Posterior vena cava (tissue), 2 donors: ENCODE measurements at places on chromosomes 4 and X.

DNA sequence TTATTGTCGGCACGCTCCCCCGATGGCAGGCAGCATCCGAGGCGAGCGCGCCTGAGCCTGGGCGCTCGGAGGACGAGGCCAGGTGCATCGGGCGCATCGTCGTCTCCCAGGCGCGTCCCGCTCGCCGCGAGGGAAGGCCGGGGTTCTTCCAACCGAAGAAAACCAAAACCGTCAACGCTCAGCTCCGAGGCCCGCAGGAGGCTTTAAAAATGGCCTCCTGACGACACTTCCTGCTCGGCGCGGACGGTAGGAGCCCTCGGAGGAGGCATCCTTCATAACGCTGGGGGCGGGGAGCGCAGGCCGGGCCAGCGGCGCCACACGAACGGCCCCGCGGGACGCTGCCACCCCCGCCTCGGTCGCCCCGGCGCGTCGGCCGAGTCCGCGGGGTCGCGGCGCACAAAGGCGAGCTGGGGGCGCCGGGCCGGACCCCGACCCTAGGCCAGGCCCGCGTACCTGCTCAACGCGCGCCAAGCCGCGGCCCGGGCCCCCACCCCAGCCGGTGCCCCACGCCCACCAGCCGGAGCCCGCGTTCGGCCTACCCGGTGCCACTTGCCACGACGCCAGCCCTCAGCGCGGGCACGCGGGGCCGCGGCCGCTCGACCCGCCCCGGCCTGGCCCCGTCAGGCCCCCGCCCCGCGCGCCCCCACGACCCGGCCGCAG, 501 bp downstream of the ZNF518B start:
- DNase-seq: peak; percentile 88

GRCh38 chrX:153797415-153798015, 3.0 kb downstream of the SSR4 start:
- DNase-seq: no peak

DNA sequence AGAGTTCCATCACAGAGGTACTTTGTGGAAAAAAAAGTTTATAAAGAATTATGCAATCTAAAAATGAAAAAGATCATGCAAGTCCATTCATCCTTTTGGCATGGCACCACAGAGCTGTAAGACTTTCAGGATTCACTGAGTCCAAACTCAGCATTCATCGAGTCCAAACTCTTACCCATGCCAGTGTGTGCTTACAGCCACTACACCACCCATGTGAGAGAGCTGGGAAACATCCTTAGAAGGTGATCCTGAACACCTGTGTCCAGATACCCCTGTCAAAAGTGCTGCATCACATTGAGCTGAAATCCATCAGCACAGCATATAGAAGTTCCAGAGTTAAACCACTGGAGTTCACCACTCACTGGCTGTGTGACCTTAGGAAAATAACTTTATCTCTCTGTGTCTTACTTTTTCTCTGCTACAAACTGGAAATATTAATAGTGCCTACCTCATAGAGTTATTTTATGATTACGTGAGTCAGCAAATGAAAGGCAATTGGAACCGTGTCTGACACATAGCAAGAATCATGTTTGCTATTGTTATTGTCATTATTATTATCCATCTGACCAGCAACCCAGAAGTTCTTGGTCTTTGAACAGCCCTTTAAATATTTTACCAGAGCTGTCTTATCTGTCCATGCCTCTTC, 115.0 kb upstream of the FTHL17 start:
- no peak for DNase-seq

GRCh38 chr4:138192113-138192512, 50.0 kb downstream of the SLC7A11 start:
- DNase-seq: no peak

DNA sequence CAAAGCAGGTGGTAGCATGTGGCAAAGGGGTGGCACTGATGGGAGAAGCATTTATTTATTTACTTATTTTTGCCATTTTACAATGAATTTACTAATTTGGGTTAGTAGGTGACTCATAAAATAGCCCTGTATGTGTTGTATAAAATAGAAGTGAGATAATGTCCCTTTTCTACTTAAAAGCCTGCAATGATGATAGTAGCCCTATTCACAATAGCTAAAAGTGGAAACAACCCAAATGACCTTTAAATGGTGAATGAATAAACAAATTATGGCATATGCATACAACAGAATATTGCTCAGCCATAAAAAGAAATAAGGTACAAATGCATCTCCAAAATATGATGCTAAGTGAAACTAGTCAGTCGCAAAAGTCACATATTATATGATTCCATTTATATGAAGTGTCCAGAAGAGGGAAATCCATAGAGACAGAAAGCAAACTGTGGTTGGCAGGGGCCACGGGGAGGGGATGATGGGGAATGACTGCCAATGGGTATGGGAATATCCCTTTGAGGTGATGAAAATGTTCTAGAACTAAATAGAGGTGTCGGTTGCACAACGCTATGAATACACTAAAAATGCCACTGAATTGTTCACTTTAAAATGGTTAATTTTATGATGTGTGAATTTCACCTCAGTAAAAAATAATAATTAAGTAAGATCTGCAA, 35.8 kb upstream of the FAM9C start:
- DNase-seq: no peak

DNA sequence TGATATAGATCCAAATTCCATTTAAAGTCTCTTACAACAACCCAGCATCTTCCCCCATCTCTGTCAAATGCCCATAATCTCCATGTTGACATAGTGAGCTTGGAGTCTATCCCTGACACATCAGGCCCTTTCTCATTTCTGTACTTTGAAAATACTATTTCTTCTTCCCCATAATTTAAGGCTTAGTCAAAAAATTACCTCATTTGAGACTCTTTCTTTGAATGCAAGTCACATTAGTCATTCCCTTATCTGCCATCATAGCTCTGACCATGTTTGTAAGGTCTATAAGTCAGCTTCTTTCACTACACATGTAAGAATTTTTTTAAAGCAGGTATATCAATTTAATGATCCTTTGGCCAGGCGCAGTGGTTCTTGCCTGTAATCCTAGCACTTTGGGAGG, 99.9 kb downstream of the DDX60 start:
- DNase-seq: no peak
